CD4-positive, alpha-beta T cell treated with Interleukin-12 subunit alpha and Interleukin-12 subunit beta, for 1 hour (primary cell): ENCODE measurements at places on chromosomes 1 and 21.
A peak's percentile ranks its signal among the peaks of the same experiment; 100 is the strongest.

DNA sequence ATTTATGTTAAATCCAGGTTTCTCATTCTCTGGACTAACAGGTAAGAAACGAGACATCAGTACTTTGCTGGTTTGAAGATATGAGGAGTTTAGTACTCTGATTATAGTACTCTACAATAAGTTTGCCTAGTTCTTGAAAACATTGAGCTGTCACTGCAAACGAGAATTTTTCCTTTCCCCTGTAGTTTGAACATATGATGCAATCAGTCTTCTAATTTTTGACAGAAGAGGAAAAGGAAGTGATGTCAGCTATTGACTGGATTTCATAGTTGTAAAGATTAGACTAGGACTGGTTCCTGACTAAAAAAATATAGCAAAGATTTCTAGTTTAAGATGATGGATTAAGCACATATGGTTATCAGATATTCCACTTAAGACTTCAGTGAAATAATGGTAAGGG is 461.9 kb downstream of the LRRIQ3 start:
- DNase-seq = no peak

DNA sequence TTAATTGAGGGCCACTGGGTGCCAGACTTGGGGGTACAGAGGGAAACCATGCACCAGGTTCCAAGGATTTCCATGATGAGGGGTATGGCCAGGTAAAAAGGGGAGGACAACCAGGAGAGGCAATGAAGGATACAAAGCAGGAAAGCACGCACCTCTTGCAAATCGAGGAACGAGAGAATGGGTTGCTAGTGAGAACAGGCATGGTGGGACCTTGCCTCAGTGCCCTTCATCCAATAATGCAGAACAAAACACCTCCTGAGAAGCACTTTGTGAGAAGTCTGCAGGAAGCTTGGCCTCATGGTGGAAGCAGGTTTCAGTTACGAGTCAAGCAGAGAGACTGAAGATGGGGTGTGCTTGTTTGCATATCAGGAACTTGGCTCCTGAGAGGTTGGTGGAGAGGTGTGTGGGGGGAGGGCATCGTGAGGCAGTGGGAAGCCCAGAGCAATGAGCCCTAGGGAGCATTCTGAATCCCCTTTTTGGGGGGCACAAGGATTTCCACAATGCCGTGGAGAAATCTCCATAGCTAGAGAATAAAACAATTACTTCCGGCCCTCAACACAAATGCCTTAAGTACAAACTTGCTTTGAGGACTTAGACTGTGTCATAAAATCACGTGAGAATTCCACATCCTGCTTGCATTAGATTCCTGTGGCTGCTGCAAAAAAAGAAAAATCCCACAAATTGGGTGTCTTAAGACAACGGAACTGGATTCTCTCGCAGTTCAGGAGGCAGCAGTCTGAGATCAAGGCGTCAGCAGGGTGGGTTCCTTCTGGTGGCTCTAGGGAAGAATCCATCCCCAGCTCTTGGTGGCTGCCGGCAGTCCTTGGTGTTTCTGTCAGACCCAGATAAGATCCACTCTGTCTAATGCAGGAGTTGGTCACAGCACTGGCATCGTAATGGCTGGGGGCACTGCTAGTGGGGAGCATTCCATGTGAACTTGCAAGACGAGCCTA is 54.9 kb upstream of the BACE2 start:
- DNase-seq = no peak

DNA sequence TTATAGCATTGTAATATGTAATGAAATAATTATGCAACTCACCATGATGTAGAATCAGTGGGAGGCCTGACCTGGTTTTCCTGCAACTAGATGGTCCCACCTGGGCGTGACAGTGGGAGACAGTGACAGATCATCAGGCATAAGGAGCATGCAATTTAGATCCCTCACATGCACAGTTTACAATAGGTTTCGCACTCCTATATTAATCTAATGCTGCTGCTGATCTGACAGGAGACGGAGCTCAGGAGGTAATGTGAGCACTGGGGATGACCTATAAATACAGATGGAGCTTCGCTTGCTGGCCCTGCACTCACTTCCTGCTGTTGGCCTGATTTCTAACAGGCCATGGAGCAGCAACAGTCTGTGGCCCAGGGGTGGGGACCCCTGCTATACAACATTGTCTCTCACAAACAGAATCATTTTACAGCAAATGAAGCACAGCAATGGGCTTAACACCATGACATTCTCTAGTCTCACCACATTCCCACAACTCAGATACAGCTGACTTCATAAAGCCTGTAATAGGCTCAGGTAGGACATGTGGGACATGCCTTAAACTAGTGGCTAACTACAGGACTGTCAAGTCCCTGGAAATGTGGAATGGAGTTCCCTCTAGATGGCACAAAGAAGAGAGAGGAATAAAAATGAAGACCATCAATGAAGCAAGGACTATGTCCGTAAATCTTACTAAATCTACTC is 40.7 kb upstream of the SLC5A9 start:
- no peak for DNase-seq

GRCh38 chr1:182629499-182630096 is 25.4 kb upstream of the RGS16 start:
- peak; percentile 69 for DNase-seq

- DNase-seq = no peak
Observed at GRCh38 chr1:235068158-235069121, 60.2 kb downstream of the TOMM20 start.

GRCh38 chr1:246142320-246142893 is 364.7 kb downstream of the SMYD3 start:
- no peak for DNase-seq

DNA sequence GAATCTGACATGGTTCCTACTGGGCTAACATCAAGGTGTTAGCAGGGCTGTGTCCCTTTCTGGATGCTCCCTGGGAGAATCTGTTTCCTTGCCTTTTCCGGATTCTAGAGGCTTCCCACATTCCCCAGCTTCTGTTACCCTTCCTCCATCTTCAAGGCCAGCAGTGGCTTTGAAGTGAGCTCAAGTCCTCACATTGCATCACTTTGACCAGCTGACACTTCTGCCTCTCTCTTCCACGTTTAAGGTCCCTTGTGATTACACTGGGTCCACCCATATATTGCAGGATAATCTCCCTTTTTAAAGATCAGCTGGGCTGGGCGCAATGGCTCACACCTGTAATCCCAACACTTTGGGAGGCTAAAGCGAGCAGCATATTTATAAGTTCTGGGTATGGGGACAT is 33.1 kb downstream of the CNST start:
- DNase-seq = no peak

- no peak for DNase-seq
Observed at GRCh38 chr1:180542838-180543145, 16.0 kb upstream of the OVAAL start.

DNA sequence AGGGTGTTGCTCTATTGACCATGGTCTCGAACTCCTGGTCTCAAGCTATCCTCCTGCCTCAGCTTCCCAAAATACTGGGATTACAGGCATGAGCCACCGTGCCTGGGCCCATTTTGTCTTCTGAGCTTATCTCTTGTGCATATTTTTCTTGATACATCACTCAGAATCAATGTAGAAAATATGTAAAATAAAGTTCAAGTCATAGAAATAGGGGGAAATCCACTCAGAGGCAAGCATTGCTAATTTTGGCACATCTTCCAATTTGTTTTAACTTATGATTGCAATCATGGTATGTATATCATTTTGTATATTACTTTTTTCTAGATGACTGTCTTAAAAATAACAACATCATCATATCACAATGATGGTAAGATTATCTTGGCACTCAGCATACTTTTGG is 21.6 kb downstream of the RIT1 start:
- no peak for DNase-seq

- DNase-seq = peak; percentile 82
Observed at GRCh38 chr1:179081687-179082332, at the start of gene TOR3A. TOR3A (plus strand) TSS chr1:179082070; CDS start chr1:179082129, 59 bp downstream.

- DNase-seq = no peak
Observed at GRCh38 chr1:9892563-9893528, 17.2 kb downstream of the CTNNBIP1 start.

DNA sequence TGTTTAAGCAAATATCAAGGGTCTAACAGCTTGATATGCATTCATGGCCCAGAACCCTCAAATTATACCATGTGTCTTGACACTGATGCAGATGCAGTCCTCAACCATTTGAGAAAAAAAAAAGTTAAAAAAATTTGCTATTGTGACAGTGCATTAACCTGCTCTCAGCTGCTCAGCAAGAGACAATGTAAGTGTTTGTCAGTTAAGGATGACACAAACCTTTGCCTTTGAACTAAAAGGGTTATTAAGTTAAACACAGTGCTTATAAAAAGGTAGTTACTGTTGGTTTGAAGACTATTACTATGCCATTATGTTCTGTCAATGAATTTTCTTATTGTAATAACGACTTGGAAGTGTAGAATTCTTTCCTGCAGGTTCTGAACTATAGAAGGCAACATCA is 655.6 kb upstream of the NEGR1 start:
- no peak for DNase-seq

DNA sequence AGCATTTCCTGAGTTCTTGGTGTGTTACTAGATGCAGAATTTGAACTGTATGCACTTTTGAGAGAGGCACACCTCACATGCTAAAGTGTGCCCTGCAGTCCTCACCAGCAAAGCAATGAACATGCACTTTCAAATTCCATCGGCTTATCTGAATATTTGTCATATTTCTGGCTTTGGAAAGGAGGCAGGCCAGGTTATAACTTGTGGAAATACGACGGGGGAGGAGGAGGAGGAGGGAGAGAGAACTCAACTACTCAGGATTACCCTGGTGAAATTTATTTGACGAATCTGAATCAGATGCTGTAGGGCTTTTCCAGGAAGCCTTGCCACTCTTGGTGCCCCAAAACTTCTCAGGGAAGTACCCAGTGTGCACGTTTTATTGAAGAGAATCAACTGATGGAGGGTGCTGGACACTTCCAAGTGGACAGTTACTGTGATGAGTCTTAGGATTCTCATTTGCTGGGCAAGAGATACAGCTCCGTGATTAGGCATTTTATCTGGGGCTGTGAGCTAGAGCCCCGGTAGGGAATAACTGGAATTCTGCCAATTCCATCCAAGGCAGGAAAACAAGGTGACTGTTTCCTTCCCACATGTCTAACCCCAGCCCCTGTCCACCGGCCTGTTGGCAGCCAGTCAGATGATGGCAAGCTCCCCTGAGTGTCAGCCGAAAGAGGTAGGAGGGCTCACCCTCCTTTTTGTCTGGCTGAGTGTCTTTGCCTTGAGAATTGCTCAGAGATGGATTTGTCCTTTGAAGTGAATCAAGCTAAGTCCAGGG is 3.8 kb downstream of the PDPN start:
- no peak for DNase-seq

- no peak for DNase-seq
Observed at GRCh38 chr1:86905875-86906274, 8.1 kb downstream of the SELENOF start.

DNA sequence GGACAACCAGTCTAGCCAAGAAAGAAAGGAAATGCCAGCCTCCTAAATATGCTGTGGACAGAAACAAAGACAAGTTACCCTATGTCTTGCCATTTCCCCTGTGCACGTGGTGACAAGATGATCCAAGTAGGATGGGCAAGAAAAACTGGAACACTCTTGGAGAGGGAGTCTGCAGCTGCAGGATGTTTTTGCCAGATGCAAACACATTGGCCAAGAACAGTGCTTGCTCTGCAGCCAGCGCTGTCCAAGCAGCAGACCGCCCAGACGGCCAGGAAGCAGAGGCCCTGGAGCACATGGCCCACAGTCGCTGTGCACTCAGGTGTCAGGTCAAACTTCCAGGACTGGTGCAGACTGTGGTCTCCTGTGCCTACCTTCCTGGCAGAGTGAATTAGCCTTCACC is 189.3 kb downstream of the SLC35F3 start:
- no peak for DNase-seq

DNA sequence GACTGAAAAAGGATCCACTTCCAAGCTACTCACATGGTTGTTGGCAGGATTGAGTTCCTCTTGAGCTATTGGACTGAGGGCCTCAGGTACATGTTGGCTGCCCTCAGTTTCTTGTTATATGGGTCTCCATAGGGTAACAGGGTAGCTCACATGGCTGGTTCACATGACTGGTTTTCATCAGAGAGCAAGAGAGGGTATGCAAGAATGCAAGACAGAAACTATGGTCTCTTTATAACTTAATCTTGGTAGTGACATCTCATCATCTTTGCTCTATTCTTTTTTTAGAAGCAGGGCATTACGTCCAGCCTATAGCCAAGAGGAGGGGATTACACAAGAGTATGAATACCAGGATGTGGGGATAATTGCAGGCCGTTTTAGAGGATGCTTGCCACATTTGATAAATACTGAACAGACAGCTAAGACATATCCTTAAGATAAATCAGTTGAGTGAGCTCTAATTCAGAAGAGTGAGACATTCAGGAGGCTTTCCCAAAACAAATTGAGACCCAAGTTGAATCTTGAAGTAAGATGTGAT is 100.2 kb downstream of the HMCN1 start:
- no peak for DNase-seq

DNA sequence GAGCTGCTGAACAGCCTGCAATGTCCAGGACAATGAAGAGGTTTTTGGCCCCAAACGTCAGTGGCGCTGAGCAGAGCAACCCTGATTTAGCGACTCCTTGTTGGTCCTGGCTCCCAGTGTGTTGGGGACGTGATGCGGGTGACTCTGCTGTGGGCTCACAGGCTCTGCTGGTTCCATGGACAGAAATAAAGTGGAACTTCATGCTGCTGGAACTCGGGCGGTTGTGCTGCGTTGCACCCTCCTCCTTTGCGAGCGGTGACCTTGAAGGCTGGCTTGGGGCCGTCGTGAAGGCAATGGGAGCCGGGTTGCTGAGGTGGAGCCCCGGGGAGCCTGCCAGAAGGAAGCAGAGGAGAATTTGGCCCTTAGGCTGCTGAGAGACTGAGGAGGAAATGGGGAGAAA is 122.6 kb upstream of the C1orf174 start:
- DNase-seq = no peak

GRCh38 chr1:232627645-232628334 is 2.1 kb downstream of the SIPA1L2 start:
- peak; percentile 59 for DNase-seq

DNA sequence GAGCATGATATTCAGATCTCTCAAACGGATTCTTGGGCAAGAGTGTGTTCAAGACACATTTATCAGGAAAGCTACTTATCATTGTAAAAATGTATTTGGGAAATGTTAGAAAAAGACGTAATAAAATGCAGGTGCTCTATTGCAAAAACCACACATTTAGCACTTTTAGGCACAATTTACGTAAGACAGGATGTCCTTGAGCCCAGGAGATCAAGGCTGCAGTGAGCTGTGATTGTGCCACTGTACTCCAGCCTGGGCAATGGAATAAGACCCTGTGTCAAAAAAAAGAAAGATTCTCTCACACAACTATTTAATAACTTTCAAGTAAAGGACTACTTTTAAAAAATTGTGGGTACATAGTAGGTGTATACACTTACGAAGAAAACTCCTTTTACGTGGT is 18.4 kb downstream of the SLC25A33 start:
- no peak for DNase-seq

- DNase-seq = no peak
Observed at GRCh38 chr1:184215274-184215925, 163.9 kb downstream of the TSEN15 start.
